ENCODE measurements at places on chromosomes 6 and 20.

GRCh38 chr20:47392015-47392720 lies 35.7 kb upstream of the ZMYND8 start:
- no peak for DNase-seq

- no peak for DNase-seq
Observed at GRCh38 chr6:132513831-132514545, 1.1 kb upstream of the STX7 start.

DNA sequence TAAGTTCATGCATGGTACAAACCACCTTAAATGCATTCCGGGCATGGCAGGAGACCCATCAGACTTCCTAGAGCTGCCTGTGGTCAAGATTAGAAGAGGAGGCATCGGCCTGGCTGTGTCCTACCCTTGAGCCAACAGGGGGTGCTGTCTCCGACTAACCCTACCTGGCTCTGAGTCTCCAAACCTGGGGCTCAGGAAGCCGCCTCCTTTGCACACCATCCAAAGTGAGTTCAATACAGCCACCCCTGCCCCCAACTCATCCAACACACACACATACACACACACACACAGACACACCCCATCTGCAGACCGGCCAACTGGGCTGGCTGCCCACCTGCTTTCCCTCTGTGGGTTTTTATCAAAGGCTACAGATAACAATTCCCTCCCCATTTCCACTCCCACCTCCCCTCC lies 77.0 kb downstream of the JPH2 start:
- no peak for DNase-seq

DNA sequence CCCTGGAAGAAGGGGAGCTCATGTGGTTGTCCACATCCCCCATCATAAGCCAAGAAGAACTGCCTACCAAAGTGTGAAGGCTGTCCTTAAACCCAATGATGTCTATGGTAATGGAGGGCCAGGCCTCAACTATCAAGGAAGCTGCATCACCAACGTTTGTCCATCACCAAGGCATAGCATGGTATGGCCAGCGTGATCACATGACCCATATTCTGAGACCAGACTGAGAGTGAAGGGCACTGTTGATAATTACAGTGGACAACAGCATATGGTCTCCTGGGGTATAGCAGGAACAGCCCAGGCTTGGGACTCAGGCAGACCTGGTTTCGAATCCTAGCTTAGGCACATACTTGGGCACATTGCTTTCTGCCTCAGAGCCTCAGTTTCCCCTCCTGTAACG lies 218.2 kb upstream of the RREB1 start:
- DNase-seq: no peak

GRCh38 chr20:43438578-43439316 lies 18.9 kb upstream of the SRSF6 start:
- no peak for DNase-seq

DNA sequence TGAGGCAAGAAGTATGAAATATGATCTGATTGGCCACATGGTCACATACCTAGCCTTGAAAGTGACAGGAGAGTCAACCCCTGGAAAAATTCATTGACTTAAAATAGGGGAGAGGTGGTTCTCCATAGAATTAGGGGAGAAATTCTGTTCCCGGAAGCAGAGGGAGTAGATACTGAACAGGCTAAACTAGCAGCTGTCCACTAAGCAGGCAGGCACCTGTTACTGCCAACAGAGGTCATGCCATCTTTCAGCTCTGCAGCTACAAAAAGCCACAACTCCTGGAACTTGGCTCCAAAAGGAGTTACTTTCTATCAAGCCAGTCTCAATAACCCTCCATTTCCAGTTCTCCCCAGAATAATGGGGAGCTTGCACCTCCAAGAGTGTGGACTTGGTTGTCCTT lies 352.5 kb downstream of the MAFB start:
- DNase-seq: no peak

DNA sequence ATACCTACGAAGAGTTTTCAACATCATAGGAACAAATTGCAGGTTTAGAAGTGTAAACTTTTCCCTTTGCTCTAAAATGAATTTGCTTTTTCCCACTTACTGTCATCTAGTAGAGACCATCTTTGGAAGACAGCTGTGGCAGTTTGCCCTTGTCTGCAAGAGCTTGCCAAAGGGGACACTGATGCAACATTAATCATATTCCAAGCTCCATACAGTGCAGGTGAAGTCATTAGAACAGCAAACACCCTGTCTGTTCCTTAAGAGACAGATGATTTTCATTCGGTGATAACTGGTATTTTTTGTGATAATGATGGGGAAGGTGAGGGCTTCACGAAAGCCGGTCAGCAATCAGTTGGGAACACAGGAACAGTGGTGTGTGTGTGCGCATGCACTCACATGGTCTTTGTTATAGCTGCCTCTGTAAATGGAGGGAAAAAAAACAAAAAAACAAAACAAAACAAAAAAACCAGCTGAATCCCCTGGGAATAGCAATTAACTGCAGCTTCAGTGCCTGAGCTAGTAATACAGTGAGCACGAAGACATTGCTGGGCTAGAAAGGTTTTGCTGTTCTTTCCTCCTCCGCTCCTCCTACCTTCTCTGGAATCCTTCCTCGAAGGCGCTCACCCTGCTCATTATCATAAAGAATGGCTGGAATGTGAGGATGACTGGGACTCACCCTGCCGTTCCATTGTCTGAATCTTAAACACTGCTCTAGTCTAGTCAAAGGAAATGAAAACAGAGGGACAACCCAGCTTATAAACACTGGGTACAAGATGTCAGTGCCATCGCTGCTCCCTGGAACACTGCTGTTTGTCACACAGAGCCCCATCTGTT lies 35.2 kb upstream of the KIF13A start:
- no peak for DNase-seq

DNA sequence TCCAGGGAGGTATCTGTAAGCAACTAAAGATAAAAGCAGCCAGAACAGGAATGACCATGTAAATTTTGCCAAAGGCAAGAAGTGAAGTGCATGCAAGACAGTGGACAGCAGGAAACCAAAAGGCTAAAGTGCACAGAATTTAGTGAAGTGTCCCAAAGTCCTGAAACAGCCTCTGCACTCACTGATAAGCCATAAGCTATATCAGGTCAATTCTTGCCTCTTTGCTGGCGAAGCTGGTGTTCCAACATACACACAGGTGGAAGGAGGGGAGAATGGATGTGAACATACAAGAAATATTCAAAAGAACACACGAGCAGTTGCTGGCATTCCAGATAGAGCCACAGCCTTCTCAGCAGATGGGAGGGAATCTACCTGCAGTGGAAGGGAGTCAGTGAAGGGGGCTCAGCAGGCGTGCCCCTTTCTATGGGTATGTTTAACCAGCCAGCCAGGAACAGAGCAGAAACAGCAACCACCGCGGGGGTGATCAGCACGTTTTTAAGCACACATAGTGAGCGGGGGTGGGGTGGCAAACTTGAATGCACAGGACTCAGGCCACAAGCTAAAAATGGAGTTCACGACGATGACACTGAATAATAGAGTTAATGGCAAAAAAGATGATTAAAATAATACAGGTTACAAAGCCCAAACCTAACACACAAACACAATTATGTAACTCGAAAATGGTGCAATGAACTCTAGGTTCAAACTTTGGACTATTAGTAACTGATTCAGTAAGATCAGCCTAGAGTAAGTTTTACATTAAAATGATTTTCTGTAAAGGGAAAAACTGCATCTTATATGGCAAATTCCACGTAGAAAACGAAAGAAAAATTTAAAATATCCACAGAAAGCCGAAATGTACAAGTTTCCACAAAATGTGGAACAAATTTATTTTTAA lies 1.2 kb downstream of the ECI2 start:
- no peak for DNase-seq

Measured in activated naive CD8-positive, alpha-beta T cell treated with anti-CD3 and anti-CD28 coated beads, Interleukin-2, amount 50 U/mL, for 16 hours (primary cell).